ENCODE measurements at places on chromosomes 2 and 18.

DNA sequence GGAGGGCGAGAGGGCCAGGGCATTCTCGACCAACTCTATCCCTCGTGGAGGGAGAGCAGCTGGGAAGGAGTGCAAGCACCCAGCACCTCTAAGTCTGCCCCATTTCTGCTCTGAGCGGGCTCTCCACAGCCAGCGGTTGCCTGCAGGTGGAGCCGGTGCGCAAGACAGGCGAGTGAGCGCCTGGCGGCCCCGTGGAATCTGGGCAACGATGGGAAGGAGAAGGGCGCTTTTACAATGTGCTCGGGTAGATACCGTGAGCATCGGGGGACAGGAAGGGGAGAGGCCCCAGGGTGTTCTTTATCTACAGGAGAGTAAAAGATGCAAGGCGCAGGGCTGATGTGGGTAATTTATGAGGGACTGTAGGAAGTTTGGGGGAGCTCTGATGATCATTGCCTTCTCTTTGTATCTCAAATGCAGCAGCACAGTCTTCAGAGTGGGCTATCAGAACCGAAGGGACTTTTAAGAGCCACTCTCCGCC is 867 bp upstream of the TTL start:
- DNase-seq = peak; percentile 77

GRCh38 chr18:75255094-75255493 is 44.5 kb downstream of the TSHZ1 start:
- no peak for DNase-seq

GRCh38 chr2:23772684-23773083 is 154.2 kb downstream of the ATAD2B start:
- no peak for DNase-seq

GRCh38 chr2:71157124-71157793 is 26.8 kb downstream of the MPHOSPH10 start:
- DNase-seq = no peak

- no peak for DNase-seq
Measured at GRCh38 chr2:168643979-168644378, 158.5 kb upstream of the NOSTRIN start.

- DNase-seq = no peak
Measured at GRCh38 chr2:109525836-109526235, 87.9 kb downstream of the SEPTIN10 start.

- DNase-seq = no peak
Measured at GRCh38 chr2:112198780-112199179, 56.1 kb downstream of the ZC3H8 start.

DNA sequence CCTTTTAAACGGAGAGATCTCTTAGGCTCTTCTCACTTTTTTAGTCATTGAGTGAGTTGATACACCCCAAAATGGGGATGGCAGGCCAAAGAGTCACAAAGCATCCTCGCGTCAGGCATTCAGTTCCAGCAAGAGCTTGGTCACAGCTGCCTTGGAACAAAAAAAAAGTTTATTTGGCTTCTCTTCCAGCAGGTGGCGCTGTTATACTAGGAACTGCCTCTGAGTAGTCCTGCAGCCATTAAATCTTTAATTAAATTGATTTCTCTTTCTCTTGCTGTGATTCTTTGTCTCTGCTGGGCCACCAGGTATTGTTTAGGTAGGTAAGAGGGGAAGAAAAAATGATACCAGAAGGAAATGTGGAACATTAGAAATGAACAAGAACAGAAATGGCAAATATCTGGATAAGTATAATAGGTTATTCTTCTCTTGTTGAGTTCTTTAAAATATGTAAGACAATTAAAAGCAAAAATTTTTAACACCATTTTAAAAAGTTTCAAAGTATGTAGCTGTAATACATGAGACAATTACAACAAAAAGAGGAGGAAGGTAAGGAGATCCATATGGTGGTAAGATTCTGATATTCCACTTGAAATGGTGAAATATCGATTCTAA is 175.1 kb downstream of the GALNT1 start:
- peak; percentile 10 for DNase-seq

GRCh38 chr18:31686572-31686971 is 2.2 kb upstream of the B4GALT6 start:
- DNase-seq = no peak

DNA sequence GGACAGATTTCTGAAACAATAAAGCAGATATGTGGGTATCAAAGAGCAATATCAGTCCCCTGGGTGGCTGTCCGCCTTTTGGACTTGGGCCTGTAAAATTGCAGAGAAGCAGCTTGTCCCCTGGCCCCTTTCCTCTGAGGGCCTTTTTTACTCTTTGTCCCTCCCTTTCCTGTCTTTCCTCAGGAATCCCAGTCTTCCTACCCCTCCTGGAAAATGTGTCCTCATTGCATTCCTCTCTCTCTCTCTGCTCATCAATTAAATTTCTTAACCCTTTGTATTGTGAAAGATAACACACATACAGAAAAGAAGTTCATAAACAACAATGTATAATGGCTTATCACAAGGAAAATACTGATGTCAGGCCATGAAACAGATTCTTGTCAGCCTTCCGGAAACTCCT is 3.0 kb upstream of the GRB14 start:
- no peak for DNase-seq

DNA sequence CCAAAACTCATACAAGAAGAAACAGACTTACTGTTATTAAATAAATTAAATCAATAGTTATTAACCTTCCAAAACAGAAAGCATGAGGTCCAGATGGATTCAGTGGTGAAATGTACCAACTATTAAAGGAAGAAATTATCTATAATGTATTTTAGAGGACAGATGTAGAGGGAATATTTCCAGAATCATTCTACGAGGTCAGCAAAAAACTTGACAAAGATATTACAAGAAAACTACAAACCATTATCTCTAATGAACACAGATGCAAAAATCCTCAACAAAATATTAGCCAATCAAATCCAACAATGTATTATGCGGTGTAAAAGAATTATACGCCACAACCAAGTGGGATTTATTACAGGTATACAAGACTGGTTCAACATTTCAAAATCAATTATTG is 63.7 kb downstream of the ROCK2 start:
- no peak for DNase-seq

DNA sequence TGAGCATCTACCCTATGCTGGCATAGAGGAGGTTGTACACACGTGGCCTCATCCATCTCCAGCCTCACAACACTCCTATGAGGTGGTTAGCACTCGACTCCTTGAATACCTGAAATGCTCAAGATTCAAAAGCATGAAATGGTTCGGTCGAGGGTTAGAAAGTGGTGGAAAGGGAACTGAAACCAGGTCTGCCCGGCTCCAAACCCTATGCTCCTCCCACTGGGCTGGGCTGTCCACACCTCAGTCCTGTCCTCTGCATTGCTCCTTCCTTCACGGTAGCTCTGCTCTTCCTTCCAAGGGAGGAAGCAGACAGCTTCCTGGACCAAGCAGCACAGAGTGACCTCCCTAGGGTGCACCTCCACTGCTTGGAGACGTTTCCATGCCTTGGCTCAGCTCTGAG is 565.2 kb upstream of the ID2 start:
- DNase-seq = no peak

- no peak for DNase-seq
Measured at GRCh38 chr2:210540471-210540870, 15.9 kb upstream of the CPS1 start.

DNA sequence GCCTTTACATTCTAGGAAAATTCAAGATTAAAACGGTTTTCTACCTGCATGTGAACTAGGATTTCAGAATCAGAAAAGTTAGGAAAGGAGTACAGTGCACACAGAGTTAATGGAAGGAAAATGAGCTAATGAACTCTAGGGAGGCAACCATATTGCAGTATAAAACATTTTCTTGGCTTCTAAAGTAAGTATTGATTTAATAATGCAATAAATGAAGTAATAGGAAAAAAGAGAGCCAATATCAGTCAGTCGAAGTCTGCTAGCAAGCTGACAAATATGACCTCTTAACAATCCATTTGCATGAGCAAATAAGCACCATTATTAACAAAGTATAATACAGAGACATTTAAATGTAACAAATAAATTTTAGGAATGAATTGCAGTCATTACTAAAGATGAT is 80.2 kb upstream of the COL3A1 start:
- no peak for DNase-seq

DNA sequence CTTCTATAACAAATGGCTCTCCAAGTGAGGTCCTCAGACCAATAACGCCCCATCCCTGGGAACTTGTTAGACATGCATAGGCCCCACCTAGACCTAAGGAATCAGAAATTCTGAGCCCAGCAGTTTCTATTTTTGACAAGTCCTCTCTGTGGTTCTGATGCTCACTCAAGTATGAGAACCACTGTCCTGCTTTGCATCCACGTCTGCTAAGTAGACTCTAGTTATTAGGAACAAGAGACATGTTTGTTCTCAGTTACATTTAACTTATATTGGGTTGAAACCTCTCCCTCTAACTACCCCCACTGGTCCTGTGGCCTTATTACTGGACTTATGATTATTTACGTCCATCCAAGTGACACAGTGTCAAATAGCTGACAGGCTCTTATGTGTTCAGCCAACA is 70.3 kb downstream of the TMEM17 start:
- DNase-seq = no peak

- no peak for DNase-seq
Measured at GRCh38 chr2:85840091-85840490, 48.7 kb downstream of the ST3GAL5 start.

DNA sequence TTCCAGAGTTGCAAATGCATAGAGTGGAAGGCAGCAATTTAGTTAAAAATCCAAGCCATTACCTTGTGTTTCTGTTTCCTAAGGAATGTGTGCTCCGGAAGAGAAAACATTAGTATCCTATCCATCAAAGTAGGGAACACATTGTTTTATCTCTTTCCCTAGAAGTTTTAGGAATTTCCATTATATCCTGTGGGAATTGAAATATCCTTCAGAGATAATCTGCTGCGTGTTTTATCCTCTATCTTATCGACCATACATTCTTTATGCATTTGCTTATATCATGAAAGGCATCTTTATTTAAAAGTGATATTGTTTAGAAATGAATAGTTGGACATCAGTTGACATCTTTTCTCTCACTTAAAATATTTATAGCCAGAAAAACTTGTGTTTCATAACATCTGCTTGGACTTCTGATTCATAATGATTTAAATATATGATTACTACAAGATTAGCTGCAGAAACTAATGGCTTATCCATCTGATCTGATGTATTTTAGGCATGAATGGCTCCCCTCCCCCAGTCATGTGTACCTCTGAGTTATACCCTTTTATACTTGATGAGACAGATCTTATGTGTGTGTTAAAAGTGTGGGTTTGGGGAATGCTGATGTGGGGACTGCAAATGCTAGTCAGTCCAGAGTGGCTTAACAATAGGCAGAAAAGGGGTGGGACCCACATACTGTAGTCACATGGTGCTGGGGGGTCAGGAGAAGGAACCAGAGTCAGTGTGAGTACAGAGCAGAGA is 136.2 kb upstream of the ARHGAP28 start:
- DNase-seq = no peak

- no peak for DNase-seq
Measured at GRCh38 chr2:228700638-228701037, 519.2 kb upstream of the SPHKAP start.

- no peak for DNase-seq
Measured at GRCh38 chr2:239223310-239224198, 177.3 kb downstream of the HDAC4 start.

- DNase-seq = no peak
Measured at GRCh38 chr2:160581035-160581434, 87.4 kb upstream of the RBMS1 start.

GRCh38 chr2:175036582-175037018 is 31.4 kb upstream of the CHN1 start:
- no peak for DNase-seq

GRCh38 chr18:74290794-74291471 is 830 bp downstream of the CYB5A start:
- no peak for DNase-seq

GRCh38 chr2:111652038-111652437 is 232.0 kb downstream of the ANAPC1 start:
- DNase-seq = no peak

GRCh38 chr18:34281290-34281689 is 56.6 kb upstream of the NOL4 start:
- no peak for DNase-seq

DNA sequence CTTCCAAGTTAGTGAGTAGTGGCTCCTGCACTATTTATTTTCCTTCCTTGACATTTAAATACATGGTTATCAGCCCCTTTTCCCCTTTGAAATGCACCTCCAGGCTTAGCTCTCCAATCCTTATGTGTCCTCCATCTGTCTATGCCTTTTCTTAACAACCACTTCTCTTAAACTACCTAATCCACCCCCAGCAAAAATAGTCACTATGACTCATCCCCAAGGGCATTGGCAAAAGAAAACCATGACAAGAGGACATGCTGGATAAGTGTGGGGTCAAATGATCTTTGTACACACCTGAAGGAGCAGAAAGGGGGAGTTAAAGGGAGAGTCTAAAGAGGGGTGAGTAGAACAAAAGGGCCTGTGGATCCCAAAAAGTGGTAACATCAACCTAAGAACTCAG is 127.2 kb downstream of the ANKRD44 start:
- DNase-seq = no peak

DNA sequence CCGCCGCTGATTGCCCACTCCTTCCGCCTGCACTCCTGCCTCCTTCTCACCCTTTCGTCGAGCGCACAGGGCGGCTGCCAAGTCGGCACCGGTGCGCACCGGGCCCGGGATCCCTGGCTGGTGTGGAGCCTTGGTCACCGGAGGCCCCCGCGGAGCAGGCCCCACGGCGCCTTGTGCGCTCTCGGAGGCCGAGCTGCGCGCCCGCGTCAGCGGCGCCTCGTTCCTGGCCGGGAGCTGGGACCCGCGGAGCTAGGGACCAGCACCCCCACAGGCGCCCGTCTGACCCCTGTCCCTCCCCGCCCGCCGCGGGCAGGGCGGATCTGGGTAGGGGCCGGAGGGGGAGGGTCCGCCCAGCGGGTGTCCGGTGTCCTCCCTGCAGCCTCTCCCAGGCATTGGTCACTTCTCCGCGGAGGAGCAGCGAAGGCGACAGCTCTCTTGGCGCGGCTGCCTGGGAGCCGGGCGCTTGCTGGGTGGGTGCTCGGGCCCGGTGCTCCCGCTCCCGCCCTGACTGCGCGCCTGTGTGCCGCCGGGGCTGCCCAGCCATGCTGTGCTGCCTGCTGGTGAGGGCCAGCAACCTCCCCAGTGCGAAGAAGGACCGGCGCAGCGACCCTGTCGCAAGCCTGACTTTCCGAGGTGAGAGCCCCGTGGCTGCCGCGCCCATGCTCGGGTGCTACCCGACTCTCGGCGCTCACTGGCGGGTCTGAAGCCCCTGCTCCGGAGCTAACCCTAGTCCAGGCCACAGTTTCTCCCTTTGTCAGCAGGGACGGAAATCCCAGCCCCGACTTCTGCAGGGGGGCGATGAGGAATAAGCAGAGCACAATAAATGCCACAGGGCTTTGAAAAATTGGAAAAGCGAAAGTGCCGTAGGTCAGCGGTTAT is 13.2 kb downstream of the DYSF start:
- no peak for DNase-seq

DNA sequence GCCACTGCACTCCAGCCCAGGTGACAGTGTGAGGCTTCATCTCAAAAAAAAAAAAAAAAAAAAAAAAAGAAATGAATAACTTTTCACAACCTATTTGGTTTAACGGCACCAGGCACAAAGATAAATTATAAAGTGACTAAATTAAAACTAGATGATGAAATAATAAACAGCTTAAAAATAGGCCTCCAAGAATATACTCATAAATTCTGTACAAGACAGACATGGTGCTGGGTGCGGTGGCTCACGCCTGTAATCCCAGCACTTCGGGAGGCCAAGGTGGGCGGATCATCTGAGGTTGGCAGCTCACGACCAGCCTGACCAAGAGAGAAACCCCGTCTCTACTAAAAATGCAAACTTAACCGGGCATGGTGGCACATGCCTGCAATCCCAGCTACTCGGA is 19.7 kb downstream of the USP34 start:
- DNase-seq = no peak

- no peak for DNase-seq
Measured at GRCh38 chr2:72034353-72035095, 113.1 kb downstream of the CYP26B1 start.
